ENCODE measurements at places on chromosomes 3 and 15.

DNA sequence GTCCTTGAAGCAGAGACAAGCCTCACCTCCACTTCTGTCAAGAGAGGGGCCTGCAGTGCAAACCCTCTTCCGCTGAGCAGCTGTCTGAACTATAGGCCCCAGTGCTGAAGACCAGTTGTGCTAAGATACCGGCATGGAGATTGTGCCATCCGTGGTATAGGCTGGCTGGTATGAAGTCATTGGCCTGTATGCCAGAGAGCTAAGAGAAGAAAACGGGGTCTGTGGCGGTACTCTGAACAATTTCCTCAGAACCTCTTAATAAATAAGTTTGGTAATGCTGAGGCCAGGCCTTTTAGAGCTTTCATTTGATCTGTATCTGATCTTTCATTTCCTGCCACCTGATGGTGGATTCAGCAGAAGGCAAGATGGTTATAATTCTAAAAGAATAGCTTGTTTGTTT lies 123.0 kb downstream of the LRIG1 start:
- no peak for DNase-seq

DNA sequence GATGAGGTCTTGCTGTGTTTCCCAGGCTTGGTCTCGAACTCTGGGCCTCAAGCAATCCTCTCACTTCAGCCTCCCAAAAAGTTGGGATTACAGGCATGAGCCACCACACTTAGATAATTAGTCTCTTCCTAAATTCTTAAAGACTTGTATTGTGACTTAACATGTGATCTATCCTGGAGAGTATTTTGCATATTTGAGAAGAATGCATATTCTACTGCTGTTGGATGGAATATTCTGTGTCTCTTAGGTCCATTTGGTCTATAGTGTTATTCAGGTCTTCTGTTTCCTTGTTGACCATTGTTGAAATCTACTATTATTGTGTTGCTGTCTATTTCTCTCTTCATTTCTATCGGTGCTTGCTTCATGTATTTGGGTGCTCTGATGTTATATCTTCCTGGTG lies 60.1 kb upstream of the VILL start:
- DNase-seq = no peak

DNA sequence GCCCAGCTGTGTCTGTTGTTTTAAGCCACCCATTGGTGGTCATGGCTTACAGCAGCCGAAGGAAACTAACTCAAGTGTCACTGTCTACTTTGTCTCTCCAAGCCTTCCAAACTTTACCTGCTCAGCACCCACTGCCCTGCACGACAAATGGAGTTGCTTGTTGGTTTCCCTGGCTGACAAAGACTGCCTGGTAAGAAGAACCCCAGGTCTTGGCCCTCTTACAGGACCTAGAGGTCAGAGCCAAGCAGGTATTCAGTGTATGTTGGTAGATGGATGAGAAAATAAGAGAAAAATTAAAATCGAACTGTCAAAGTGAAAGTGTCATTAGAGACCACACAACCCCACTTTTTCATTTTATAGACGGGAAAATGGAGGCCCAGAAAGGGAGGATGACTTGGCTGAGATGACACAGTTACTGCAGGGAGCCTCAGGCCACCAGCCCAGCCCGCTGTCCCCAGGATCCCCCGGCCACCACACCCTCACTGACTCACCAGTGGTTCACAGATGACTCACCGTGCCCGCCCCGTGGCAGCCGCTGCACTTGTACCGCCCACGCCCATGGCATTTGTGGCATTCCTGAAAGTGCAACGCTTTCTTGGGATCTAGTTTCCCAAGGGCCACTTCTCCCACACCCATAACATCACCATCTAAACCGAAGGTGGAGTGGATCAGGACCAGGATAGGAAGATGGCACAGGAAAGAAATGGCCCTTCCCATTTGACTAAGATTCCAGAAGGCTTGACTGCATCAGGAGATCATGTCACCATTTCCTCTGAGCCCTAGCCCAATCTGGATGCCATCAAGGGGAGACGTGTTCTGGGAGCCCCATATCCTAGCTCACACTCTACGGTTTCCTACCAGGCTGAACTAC lies 15.2 kb downstream of the SSUH2 start:
- peak; percentile 76 for DNase-seq

DNA sequence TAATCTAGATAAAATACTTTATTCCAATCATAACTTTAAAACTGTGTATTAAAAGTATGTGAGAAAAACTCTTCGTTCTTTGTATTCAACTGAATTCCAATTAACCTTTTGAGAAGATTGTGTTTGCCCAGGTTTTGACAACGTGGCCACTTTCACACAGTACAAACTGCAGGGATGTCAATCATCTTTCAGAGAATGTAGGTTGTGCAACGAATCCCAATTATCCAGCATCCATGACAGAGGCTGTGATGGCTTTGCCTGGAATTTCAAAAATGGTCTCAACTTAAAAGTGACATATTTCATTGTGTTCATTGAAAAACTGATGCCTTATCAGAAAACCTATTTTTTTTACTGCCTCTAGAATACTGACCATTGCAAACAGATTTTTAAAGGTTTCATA lies 615.1 kb upstream of the KCNMB2 start:
- DNase-seq = no peak

DNA sequence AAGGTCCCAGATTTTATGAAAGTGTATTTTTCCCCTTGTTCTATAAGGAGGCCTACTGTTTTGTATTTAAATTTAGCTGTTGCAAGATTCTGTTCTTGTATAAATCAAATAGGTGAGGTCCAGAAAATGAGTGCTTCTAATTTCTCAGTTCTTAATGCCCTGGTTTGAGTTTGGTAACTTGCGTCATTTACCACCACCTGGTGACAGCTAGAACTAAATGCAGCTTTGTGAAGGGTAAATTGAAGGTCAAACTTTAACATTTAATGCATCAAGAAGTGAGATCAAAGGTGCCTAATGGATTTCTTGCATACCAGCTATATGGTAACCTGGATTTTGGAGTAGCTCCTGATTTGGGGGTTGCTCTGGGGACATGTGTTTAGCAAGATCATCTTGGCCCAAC lies 50.7 kb upstream of the POLR2M start:
- no peak for DNase-seq

DNA sequence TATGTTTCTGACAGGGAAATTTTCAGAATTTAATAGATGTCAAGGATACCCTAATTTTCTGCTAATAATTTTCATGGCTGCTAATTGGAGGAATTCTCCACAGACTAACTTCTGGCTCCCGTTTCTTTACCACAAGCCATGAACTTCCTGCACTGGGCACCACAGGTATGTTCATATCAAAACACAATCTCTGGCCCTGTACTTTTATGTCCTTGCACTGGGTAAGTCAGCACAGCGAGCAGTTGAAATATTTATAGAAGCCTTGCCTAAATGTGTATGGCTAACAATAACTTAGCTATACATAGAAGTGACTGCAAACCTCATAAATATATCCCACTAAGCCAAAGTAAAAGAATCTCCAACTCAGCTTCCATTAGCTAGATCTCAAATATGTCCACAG lies 246.9 kb downstream of the ZIC1 start:
- no peak for DNase-seq

GRCh38 chr3:16118396-16118795 lies 56.1 kb upstream of the GALNT15 start:
- no peak for DNase-seq

- no peak for DNase-seq
Measured at GRCh38 chr3:159458010-159458409, 530.6 kb upstream of the IL12A start.

GRCh38 chr3:113000691-113001090 lies 9.9 kb downstream of the GTPBP8 start:
- DNase-seq = no peak

GRCh38 chr3:113213896-113214587 lies 2.7 kb downstream of the BOC start:
- DNase-seq = peak; percentile 15

GRCh38 chr3:26105261-26105660 lies 315.4 kb downstream of the OXSM start:
- DNase-seq = no peak

DNA sequence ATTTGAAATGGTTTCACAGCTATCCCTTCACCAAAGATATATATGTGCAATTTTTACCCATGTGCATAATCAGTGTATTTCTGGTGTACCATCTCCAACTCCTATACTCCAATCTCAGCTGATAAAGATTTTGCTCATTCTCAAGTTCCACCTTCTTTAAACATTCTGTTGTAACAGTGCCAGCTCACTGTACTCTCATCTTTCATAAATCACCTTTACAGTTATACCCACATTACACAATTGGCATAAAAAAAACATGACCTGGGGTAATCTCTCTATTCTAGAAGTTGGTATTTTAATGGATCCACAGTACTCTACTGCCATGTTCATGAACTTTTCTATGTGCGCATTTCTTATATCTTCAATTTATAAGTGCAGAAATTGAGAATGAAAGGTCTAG lies 339.9 kb upstream of the DPH6 start:
- DNase-seq = no peak

DNA sequence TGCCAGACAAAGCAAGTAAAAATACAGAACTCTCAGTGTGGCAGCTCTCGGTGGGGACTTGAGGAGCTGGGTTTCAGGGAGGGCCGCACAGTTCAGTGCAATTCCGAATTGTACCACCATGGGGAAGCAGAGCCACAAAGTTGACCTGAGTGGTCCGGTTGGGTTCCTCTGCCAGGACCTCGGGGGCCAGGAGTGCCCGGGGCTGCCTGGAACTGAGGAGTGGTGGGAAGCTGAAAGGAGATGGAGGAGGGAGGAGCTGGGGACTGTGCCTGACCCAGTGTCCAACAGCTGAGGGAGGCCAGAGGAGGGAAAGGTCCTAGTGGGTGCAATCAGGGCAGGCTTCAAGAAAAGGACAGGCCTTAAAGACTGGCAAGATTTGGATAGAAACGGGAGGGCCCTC lies 32.2 kb upstream of the TRH start:
- peak; percentile 65 for DNase-seq

DNA sequence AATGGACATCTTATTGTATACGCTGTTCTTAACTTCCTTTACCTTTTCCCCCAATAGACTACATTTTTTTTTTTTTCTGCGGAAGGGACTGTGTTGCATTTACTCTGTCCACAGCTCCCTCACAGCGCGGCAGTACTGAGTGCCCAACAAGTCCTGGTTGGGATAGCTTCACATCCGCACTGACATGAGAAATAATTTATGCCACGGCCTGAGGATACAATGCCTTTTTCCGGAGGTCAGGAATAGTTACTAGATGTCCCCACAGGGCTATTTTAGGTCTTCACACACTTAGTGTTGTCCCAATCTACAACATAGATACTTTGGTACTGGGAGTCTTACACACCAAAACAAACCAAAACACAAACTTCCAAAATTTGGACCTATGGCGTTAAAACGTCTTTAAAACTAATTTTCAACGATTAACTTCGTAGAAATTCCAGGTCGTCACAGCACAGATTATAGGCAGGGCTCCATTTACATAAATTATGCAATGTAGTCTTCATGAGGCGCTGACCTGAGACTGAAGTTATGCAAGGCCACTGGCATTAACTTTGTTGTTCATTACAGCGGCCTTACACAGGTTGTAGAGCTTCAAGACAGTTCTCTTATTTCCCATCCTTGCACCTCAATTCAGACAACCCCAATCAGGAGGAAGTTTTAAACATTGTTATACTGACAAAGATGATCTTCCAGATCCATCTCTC lies 989 bp upstream of the PPIB start:
- DNase-seq = no peak

DNA sequence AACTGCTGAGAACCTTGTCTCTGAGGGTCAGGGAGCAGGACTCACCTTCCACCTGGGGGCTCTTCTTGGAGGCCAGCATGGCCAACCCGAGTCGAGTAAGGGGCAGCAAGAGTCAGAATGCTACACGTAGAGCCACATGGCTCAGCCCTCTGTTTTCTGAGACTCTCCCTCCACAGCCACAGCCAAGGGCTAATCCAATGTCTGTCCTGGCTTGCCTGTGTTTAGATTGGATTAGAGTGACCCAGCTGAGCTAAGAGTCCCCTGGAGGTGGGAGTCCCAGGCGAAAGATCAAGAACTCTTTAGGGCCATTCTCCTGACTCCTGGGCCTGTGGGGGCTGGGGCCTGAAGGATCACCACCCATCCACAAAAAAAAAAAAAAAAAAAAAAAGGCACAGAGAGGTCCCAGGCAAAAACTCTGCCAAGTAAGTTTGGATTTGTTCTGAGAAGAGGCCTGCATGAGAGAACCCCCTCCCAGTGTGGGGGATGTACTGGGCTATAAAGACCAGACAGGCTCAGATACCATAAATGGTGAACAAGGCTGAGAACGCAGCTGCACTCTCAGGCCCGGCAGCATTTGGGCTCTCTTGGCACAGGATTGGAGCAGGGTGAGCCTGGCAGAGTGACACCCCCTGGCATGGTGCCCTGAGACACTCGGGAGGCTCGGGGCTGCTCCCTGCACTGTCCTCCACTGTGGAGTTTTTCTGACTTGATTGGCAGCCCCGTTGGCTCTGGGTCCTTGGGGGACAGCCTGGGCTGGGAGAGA lies 88.0 kb upstream of the OSBPL11 start:
- DNase-seq = no peak

DNA sequence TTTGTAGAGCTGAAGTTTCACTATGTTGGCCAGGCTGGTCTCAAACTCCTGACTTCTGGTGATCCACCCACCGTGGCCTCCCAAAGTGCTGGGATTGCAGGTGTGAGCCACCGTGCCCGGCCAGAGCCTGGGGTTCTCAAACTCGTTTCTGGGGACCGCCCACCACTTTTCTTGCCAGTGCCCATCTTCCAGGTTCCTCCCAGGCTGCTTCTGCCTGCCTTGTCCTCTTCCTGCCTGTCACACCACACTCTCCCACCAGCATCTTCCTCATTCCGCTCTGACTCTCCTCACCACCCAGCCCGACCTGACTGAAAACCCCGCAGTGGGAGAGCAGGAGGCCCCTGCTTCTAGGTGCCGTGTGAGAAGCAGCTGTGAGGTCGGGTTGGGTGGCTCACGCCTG lies 3.1 kb upstream of the DYNLT2B start:
- no peak for DNase-seq

GRCh38 chr15:89136818-89137772 lies 48.8 kb downstream of the ABHD2 start:
- no peak for DNase-seq

- DNase-seq = no peak
Measured at GRCh38 chr3:112675349-112675748, 34.4 kb upstream of the CCDC80 start.

- DNase-seq = no peak
Measured at GRCh38 chr3:140754936-140755335, 77.1 kb downstream of the TRIM42 start.

DNA sequence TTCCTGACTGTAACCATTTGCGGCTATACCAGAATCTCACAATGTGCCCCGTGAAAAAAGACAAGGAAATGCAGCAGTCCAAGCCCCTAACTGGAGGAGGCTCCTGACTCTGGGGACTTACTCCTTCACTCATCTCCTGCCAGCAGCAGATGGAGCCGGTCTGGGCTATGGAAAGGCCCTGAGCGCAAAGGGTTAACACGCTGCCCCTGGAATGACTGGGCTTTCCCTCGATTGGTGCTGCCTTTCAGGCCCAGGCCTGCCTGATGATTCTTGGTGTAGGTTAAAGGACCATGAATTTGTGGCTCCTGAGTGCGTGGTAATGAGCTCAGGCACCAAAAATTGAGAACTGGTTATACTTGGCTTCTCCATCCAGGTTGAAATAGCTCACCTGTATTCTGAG lies 42.3 kb upstream of the GALNT15 start:
- DNase-seq = no peak

- peak; percentile 77 for DNase-seq
Measured at GRCh38 chr15:48861813-48862431, 16.0 kb upstream of the EID1 start.

- DNase-seq = no peak
Measured at GRCh38 chr3:191307341-191307740, 21.9 kb upstream of the CCDC50 start.

- DNase-seq = peak; percentile 88
Measured at GRCh38 chr15:95799286-95800200, 531.0 kb upstream of the NR2F2 start.

GRCh38 chr3:76300746-76301145 lies 515.4 kb upstream of the ZNF717 start:
- DNase-seq = no peak

GRCh38 chr3:9380014-9380413 lies 17.2 kb downstream of the THUMPD3 start:
- no peak for DNase-seq
